Fibroblast of skin of abdomen (primary cell): ENCODE measurements at places on chromosomes 1 and 21.
A peak's percentile ranks its signal among the peaks of the same experiment; 100 is the strongest.

DNA sequence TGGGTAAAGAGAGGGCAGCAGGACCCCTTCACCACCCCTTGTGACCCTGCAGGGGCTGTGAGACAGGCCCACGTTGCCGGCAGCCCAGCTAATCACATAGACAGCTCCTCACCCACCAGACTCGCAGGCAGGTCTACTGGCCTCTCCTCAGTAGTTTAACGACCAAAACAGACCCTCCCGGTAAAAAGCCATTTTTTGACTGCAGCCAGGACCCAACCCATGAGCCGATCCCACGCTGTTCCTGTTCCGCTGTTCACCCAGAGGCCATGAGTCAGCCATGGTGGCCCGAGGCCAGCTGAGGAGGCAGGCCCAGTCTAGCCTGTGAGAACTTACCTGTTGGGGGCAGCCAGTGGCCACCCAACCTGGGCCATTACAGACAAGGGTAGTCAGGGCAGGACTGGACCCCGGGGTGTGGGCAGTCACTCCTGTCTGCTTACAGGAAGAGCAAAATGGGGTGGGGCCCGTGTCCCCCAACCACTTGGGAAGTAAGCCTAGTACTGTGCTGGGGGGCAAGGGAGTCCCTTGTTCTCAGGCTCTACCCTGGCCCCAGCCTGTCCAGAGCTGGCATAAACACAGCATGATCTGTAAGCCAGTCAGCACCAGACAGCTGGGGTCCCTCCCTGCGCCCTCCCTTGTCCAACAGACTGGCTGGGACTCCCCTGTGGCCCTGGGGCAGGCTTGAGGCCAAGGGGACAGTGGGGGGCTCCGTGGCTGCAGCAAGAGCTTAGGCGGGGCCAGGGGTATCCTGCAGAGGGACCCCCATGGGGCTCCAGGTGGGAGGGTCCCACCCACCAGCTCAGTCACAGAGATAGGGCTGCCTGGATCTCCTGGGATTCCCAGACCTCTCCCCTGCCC, 61.9 kb downstream of the WNT9A start:
- peak; percentile 48 for DNase-seq

GRCh38 chr21:43352568-43353281, 74.2 kb downstream of the SIK1 start:
- DNase-seq = peak; percentile 29

DNA sequence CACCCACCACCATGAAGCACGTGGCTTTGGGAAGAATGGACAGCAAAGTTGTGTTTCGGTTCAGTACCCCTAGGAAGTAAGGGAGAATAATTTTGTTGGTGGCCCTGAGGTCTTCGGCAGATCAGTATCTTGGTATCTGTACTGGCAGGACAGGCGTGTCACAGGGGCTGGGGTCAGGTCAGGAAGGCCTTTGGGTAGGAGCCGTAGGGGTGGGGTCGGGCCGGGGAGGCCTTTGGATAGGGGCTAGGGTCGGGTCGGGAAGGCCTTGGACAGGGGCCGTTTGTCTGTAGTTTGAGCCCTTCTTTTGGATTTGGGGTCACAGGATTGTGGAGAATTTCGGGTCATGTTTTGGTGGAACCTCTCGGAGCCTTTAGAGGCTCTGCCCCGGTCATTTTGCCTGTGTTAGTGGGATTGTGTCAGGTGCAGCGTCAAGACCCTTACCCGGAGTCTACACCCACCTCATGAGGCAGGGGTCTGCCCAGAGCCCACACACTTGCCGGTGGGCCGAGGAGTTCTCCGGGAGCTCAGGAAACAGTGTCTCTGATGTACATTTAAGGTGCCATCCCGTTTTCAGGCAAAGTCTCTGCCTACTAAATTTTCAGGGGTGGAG, 75.3 kb upstream of the COL6A1 start:
- DNase-seq = no peak

- no peak for DNase-seq
These were observed 7.7 kb downstream of the NTRK1 start for GRCh38 chr1:156868341-156868740.

GRCh38 chr1:40782371-40782956, 1.1 kb upstream of the KCNQ4 start:
- no peak for DNase-seq

DNA sequence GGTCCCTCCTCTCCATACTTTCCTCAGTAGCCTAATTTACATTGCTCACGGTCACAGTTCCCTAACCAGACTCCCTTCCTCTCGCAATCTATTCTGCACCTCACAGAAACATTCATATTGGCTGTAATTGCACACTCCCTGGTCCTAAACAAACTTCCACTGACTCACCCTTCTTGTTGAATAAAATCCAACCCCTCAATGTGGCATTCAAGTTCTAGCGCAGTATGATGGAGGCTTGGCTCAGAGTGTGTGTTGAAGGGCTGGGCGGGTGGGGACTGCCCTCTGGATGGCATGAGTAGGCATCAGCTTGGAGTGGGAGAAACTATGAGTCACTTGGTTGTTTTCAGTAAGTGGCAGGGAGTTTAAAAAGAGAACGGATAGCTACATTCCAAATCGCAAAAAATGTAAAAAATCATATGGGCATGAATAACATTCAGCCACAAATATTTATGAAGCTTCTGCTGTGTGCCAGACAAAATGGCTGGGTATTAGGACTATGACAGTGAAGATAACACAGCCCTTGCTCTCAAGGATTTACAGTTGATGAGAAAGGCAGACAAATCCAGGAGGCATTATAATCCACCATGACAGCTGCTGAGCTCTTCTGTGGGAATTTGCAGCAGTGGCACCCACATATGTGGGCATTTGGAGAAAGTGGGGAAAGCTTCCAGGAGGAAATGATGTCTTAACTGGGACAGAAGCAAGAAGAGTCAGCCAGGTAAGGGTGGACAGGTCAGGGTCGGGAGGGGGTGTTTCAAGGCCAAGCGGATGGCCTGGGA, 42.2 kb upstream of the LYST start:
- peak; percentile 74 for DNase-seq
